Activated CD4-positive, alpha-beta memory T cell treated with anti-CD3 and anti-CD28 coated beads, Interleukin-2, amount 10 ng/mL, durations not matched to agents 7 days and 5 days (primary cell): ENCODE measurements at places on chromosomes 7 and 10. TPM values are rescaled to one million over a fixed set of nuclear protein-coding genes. Genes with fewer than 3 reads are reported as not detected.

ATP5MK gene
- 299 TPM for total RNA-seq

NPFFR1 gene
- total RNA-seq: not detected

WASHC2A gene
- total RNA-seq: 35.0 TPM

JAKMIP3 gene
- 0.90 TPM for total RNA-seq

MBL2 gene
- not detected for total RNA-seq

TMEM229A gene
- total RNA-seq: not detected

AKR1D1 gene
- not detected for total RNA-seq

FAM25C gene
- total RNA-seq: not detected

TRPV5 gene
- not detected for total RNA-seq

KLLN gene
- total RNA-seq: 0.81 TPM

STN1 gene
- 55.1 TPM for total RNA-seq

OPN1SW gene
- not detected for total RNA-seq

VWA2 gene
- total RNA-seq: not detected

FAM25A gene
- total RNA-seq: not detected

GOLGA7B gene
- total RNA-seq: 10.5 TPM

LIPA gene
- total RNA-seq: 42.4 TPM

MACC1 gene
- 0.18 TPM for total RNA-seq

UPK3B gene
- 0.83 TPM for total RNA-seq

ABCB4 gene
- not detected for total RNA-seq

CCL24 gene
- not detected for total RNA-seq

RBP3 gene
- total RNA-seq: not detected

SYCE1 gene
- total RNA-seq: 0.13 TPM

HILPDA gene
- 53.4 TPM for total RNA-seq

GALNT17 gene
- not detected for total RNA-seq

PTF1A gene
- total RNA-seq: not detected

AGAP6 gene
- total RNA-seq: 9.8 TPM

ANKRD2 gene
- not detected for total RNA-seq

ZNRF2 gene
- 17.9 TPM for total RNA-seq
